GM13977 (cell line): ENCODE measurements at places on chromosomes 1 and 21.

GRCh38 chr1:56345831-56346230 is 233.5 kb downstream of the PLPP3 start:
- no peak for DNase-seq

DNA sequence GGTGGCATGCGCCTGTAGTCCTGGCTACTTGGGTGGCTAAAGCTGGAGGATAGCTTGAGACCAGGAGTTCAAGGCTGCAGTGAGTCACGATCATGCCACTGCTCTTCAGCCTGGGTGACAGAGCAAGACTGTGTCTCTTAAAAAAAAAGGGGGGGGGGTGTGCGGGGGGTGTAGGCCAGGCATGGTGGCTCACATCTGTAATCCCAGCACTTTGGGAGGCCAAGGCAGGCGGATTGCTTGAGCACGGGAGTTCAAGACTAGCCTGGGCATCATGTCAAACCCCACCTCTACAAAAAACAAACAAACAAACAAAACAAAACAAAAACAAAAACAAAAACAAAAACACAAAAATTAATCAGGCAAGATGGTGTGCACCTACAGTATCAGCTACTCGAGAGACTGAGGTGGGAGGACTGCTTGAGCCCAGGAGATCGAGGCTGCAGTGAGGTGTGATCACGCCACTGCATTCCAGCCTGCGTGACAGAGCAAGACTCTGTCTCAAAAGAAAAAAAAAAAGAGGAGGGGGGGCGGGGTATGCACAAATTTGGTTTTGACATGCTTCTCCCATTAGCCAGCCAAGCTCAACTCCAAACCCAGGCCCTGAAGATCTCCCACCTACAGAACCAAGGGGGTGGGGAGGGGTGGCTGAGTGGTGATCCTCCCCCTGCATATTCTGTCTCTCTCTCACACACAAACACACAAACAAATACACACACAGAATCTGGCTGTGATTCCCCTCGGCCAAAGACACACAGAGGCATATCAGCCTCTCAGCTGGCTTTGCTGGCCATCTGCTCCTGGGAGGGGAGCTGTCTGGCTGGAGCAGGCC is 3.1 kb downstream of the PTAFR start:
- no peak for DNase-seq

GRCh38 chr1:16920951-16921350 is 780 bp upstream of the CROCC start:
- DNase-seq = peak; percentile 27

DNA sequence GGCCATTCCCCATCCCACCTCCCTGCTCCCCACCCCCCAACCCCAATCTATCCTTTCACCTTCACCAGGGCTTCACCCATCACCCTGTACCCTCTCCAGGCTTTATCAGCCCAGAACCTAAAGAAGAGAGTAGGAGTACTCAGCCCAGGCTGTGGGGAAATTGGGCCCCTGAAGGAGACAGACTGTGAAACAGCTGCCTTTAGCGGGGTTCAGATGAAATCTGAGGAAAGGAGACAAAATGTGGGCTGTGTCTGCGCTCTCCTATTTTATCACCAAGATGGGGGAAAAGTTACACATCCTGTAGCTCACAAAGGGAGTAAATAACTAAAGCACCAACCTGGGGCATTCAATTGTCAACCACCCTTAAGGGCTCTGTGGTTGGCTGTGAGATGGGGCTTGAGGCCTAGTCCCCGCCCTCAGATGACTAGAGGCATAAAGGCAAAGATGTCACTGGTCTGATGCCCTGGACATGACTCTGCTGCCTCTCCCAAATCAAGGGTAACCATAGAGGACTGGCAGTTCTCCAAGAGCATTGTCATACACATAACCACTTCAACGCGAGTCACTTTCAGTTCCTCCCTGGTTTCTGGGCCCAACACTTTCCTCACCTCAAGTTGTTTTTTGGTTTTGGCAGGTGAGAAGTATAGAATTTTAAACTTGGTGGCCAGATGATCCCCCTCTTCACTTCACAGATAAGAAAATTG is 30.0 kb downstream of the SLC27A3 start:
- DNase-seq = peak; percentile 92

- DNase-seq = no peak
Observed at GRCh38 chr21:40936178-40936577, 89.2 kb upstream of the DSCAM start.

DNA sequence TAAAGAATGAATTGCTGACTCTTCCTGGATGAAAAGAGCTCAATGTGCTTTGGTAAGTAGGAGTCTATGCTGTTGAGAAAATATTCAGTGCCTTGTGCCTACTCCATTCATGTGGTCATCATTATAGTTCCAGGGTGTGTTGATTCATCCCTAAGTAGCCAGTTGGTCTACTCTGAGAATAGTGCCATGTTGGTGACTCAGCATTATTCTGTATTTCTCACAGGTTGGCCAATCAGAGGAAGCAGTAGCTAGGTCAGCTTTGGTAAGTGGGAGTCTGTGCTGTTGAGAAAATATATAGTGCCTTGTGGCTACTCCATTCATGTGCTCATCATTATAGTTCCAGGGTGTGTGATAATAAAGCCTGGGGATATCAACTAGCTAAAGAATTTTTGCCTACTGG is 397.3 kb downstream of the AGBL4 start:
- no peak for DNase-seq

DNA sequence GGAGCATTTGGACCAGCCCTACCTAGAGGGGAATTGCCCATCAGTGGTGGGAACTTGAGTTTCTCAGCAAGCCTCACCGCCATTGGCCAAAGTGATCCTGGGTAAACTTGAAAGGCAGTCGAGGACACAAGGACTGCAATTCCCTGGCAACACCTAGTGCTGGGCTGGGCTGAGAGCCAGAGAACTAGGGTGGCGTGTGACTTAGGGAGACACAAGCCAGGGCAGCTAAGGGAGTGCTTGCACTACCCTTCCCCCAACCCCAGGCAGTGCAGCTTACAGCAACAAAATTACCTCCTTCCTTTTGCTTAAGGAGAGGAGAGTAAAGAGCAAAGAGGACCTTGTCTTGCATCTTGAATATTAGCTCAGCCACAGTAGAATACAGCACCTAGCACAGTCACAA is 176.9 kb upstream of the PRMT6 start:
- DNase-seq = no peak

DNA sequence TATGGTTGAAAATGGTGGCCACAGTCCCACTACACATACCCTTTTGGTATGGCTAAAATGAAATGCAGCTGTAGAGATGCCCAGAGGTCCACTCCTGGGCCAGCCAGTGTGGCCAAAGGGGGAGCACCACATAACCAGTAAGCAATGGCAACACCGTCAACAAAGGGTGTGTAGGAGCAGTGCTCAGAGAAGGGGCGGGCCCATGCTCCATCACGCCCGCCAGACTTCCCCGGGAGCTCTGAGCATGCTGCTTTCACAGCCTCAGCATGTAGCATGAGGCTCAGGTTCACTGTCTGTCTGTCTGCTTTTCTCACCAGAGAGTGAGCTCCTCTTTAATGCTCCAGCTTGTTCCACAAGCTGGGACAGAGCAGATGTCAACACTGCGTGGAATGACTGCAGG is 537.6 kb downstream of the MATN1 start:
- DNase-seq = no peak

DNA sequence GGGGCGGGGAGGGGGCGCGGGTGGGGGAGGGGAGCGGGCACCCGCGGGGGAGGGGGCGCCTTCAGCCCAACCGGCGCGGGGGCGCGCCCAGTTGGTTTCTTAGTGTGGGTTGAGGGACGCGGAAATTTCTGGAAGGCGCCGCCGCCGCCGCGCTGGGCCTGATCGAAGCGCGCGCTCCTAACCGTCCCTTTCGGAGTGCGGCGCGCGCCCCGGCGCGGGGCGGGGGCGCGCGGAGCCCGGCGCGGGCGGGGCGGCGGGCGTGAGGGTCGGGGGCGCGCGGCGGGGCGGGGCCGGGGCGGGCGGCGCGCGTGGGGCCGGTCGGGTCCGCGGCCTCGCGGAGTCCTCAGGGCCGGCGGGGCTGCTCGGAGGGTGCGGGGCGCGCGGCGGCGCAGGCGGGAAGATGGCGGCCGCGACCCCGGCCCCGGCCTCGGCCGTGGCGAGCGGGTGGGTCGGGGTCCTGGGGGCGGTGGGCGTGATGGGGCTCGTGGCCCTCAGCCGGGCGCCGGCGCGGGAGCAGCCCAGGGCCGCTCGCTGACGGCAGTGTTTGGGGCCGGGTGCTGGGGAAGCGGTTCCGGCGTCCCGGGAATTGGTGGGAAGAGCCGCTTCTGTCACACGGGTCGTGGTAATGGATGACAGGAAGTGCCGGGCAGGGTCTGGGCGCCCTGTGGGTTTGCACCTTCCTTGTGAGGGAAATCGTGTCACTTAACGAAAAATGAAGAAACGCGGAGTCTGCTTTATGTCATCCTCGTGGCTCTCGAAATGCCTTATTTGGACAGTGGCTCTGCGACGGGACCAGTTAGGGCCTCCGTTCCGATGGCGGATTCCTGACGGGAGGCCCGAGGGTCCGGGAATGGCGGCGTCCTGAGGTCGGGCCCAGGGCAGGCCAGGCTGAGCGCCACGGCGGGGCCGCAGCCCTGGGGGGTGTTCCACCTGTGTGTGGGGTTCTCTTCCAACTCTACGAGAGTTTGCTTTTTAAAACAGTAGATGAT is 764 bp downstream of the PKNOX1 start:
- DNase-seq = peak; percentile 89

- no peak for DNase-seq
Observed at GRCh38 chr1:39360731-39361130, 130.7 kb upstream of the BMP8A start.

DNA sequence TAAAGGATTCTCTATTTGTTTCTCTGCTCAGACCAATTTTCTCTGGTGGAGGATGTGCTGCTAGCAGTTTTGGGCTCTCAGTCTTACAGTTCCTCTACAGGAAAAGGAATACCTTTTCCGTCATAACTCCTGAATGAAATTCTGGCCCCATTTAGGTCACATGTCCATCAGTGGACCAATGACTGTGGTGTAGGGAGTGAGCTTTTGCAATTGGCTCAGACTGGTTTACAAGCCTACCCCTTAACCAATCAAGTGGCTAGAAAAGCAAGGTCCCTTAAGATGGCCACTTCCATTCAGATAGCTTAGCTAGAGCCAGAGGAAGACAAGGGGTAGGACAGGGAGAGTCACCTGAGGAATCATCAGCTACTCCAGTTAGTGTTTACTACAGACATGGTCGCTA is 16.4 kb upstream of the ZNF281 start:
- no peak for DNase-seq

DNA sequence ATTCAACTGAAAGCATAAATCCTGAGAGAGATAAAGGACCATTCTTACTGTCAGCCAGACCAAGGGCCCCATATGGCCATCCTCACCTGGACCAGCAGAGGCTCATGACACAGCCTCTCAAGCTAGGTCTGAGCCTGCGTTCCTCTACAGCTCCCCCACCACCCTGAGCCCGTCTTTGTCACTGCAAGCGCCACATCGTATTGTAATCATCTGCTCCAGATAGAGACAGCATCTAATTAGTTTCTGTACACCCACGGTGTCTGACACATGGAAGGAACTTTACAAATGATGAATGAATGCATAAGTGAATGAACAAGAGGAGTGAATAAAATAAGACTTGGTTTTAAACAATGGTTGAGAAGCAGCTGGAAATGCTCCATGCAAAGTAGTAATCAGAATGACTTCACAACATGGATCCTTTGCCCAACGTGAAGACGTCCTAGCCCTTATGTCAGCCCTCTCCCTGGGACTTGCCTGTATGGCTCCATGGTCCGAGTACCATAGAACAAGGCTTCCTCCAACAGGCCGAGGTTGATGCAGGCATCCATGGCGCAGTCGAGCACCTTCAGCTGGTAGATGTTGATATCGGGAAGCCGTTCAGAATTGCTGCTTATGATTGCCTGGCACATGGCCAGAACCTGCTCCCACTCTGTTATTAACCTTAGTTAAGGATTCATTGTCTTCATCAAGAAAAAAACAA is 648.9 kb downstream of the SMYD3 start:
- no peak for DNase-seq

GRCh38 chr1:37478451-37478881 is 4.1 kb downstream of the ZC3H12A start:
- no peak for DNase-seq

DNA sequence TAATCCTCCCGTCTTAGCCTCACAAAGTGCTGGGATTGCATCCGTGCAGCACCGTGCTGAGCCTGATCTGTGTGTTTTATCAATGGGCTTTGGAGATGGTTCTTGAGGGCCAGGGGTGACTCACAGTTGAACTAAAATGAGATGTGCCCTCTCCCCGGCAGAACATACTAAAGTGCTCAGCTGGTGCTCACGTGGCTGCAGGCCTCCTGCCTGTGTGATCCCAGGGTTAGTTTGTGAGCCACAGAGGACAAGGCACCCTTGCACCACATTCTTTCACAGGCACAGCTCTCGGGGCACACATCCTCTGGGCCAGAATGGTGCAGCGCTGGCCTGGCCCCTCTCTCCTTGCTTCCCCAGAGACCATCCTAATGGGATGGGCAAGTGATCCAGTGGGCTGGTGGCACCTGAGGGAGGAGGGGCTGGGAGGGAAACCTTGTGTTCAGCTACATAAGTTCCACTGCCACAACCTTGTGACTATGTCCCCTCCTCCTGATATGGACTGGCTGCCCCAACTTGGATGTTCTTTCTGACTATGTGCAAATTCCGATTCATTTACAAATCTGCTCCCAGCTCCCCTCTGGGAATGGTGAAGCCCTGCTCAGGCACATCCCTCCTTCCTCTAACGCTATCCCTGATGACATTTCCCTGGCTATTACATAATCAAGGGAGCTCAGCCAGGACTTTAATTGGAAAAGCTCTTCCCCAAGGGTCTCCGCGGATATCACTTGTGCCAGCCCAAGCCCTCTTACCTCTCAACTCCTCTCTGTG is 197.0 kb upstream of the EDN2 start:
- no peak for DNase-seq
